Stimulated activated naive CD4-positive, alpha-beta T cell treated with Interleukin-2 at 50 U/mL for 16 hours (primary cell): ENCODE measurements at places on chromosomes 3 and 15.

DNA sequence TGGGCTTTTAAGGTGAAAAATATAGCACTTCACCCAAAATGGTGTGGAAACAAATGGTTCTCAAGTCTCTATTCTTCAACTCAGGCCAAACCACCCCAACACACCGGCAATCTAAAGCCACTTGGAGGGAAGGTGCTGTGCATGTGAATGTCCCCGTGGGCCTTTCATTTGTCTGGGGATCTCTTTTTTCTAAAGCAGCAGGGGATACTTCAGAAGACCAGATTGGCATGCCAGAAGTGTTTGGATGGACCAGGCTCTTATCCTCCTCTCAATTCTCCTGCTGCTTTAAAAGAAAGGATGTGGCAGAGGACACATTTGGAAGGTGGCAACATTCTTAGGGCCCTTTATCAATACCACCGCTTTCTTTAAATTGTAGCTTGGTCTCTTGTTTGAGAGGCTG lies 193.1 kb downstream of the MEIS2 start:
- DNase-seq: no peak

DNA sequence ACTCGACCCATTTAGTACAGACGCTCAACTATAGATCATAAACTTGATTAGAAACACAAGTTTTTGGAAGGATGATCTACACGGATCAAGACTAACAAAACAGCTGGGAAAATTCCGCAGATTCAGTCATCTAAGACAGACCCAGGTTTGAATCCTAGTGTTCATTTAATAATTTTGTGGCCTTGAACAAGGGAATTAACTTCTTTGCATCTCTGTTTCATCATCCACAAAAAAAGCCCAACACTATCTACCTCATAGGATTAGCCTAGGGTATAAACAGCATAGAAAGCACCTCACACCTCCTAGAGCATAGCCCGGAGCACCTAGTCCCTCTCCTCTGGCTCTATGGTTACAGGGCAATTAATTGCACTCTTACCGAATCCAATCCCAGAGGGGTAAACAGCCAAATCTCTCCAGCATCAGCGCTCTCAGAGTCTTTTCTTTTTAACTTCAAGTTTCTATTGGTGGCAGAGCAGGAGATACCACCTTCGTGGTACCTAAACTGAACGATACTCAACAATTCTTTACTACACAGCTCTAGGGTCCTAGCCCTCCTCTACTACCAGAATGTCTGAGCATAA lies 3.5 kb downstream of the TBL1XR1 start:
- no peak for DNase-seq

- no peak for DNase-seq
These were observed 8.1 kb downstream of the ARIH1 start for GRCh38 chr15:72482275-72482674.

DNA sequence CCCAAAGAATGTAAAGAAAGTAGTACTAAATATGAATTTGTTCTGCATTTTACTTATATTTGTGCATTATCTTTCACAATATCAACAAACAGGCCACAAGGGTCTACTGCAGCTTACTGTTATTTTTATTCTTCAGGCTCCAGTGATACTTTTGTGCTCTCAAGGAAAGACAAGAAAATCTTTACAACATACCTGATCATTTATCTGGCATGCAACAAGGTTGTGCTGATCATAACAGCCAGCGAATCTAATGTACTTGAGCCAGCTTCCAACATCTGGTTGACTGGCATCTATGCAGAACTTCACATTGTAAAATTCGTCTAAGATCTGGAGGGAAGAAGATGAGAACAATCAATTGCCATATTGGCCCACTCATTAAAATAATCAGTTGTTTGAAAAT lies 520.0 kb downstream of the MECOM start:
- no peak for DNase-seq

GRCh38 chr15:69116391-69116790 lies 44.0 kb upstream of the GLCE start:
- no peak for DNase-seq
